Stimulated activated CD8-positive, alpha-beta memory T cell treated with anti-CD3 and anti-CD28 coated beads, Interleukin-15, amount 100 ng/mL, for 24 hours (primary cell): ENCODE measurements at places on chromosomes 2 and 18.

DNA sequence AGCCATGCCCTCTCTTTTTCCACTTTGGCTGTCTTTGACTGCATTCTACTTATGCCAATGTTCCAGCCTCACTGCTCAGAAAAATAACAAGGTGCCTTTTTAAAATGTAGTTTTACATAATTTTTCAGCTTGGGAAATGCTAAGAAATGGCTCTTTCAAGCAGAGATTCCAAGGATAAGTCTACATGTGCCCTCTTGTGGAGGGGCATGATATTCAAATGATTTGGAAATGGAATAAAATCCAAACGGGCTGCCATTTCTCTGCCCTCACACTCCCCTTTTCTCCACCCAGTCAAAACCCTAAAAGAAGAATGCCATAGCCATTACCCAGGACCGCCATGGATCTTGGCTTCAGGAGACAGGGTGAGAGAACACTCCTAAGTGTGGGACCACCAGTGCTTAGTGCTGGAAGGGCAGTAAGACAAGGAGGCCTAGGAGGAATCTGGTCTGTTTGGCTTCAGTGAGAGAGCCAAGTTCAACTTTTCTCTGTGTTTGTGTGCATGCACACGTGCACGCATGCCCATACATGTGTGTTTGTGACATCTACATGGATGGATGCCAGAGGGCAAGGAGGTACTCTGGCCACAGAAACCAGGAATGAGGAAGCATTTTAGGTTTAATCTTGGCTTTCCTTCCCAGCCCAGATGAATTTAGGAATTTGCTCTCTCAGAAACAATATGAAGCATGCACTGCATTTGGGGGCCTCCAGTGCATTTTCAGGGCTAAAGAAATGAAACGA, 174.0 kb upstream of the SLC14A2 start:
- no peak for DNase-seq

DNA sequence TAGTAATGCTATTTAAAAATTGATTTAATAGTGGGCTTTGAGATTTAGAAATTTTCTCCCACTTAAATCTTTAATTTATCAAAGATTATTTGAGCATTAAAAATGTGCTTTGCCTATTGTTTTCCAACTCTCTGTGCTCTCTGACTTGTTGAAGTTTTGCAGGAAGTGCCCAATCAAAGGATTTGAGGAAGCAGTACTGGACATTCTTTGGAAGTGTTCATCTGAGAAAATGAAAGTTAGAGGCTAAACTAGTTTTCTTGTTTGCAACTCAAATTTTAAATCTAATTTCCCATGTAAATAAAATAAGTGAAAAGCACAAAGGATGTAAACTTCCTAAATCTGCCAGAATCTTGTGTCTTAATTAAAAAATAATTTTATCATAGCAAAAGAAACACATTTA, 89.1 kb downstream of the CAMKMT start:
- no peak for DNase-seq

DNA sequence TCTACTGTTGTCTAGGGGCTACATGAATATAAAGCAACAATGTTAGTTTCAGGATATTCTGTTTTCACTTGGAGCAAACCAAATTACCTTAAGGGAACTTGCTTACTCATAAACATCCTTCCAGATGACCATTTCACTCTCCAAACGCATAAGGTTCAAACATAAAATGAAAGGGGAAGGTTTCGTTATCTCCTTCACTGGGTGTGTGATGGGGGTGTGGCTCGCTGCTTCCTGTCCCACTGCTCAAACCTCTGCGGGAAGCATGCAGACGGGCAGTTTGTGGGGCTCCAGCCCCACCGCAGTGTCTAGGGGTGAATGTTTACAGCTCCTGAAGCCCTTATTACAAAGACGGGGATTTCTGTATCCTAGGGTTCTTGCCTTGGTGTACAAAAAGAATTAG, 1310.9 kb upstream of the TMEFF2 start:
- no peak for DNase-seq

DNA sequence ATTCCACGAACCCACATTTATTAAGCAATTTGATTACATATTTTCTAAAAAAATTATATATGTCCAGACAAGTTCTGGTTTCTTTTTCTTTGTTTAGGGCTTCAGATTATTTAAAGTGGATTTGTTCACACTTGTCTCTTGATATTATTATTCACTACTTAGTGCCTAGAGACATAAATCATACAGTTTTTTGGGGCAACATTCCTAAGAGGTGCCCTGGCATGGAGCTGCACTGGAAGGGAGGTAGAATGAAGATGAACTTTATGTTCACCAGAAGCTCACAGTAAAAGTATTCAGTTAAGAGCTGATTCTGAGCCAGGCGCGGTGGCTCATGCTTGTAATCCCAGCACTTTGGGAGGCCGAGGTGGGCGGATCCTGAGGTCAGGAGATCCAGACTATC, 762.7 kb upstream of the TMEFF2 start:
- DNase-seq = no peak

GRCh38 chr2:85913884-85914881, 25.4 kb upstream of the ST3GAL5 start:
- no peak for DNase-seq

DNA sequence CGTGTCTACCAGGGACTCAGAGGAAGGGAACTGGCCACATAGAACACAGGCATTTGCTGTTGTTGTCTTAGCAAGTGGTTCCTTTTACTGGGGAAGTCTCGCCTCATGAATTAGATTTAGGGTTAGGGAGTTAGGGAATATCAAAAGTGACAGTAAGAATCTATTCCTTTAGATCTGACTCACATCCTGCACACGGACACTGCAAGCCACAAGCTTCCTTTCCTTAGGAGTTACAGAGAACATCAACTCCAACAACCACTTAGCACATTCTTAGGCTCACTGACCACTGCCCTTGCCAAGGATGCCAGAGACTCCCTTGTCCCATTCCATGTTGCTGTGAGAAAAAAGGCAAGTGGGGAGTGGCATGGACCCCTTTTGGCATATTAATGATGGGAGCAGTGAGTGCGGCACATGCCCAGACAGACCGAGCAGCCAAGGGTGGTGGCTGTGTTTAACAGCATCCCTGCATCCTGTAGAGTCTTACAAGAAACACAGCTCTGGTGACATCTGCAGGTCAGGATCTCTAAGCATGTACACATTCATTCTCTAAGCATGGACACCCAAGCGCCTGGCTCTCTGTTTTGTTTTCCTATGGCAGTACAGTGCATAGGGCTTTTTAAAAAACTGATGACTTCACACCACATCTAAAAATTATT, 745.6 kb upstream of the RAB6C start:
- DNase-seq = no peak

DNA sequence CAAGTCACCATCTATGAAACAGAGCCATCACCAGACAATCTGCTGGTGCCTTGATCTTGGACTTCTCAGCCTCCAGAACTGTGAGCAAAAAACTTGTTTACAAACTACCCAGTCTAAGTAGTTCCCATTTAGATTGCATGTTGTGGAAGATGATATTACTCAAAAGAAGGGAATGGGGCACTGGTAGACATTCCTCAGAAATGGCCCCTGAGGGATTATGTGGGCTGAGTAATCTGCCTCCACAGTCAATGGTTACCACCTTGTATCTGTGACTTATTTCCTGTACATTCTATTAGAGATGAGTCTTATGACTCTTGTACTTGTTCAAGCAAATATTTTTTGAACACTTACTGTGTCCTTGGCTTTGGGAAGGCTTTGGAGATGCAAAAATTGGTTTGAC, 160.4 kb downstream of the NUP35 start:
- no peak for DNase-seq

DNA sequence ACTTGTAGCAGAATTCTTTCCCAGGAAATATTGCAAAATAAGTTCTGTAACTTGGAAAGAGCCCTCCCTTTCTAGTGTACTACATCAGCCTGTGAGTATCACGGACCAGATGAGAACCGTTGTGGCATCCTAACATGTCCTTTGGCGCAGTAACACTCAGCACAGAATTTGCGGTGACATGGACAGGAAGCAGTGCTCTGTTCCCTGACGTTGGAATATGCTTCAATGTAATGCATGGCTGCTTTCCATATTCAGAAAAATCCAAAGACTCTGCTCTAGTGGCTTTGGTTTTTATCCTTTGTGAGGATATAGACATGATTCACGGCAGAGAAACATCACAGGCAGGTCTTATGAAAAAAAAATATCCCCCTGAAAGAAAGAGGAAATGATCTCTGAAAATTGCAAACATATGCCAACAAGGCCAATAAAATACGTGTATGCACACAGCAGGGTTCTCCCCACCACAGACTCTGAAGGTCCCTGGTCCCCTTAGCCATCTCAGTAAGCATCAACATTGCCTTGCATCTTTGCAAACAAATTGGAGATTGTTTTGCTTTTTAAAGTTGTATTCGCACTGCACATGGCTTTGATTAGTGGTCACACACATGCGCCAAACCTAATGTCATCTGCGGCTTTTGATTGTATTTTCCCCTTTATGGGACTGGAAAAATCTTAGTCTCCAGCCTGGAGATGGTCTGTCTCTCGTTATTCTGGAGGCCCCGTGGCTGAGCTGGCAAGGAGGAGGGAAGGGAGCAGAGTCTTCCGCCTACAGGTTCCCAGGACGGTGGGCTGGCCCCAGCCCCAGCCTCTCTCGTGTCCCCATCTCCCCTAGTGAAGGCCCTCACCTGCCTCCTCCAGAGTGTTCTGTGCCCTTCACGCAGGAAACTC, 122.9 kb downstream of the COPS8 start:
- no peak for DNase-seq

DNA sequence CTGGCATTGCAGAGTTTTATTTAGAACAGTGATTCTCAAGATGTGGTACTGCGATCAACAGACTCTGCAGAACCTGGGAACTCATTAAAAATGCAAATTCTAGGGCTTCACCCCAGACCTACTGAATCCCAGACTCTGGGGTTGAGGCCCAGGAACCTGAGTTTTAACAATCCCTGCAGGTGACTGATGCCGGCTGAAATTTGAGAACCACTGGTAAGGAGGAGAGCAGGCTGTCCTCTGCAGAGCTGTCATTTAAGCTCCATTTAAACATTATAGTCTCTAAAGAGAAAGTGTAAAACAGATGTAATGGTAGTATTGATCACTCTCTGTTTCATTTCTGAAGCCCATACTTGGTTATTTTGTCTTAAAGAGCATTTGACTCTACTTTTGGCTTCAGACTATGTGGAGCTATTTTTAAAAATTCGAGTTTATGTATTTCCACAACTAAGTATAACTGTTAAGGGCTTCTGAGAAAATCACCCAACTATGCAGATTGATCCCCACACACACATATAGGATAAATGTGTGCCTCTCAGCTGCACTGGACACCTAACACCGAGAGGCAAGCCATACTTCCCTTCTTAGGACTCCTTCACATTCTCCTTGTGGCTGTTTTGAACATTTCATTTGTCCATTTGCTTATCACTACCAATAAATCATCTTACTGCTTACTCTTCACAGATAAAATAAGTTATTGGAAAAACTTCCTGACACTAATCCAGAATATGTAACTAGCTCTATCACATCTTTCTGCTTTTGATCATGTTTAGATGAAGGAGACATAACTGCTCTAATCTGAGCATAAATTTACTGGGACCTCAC, 487.5 kb downstream of the DLGAP1 start:
- DNase-seq = no peak

DNA sequence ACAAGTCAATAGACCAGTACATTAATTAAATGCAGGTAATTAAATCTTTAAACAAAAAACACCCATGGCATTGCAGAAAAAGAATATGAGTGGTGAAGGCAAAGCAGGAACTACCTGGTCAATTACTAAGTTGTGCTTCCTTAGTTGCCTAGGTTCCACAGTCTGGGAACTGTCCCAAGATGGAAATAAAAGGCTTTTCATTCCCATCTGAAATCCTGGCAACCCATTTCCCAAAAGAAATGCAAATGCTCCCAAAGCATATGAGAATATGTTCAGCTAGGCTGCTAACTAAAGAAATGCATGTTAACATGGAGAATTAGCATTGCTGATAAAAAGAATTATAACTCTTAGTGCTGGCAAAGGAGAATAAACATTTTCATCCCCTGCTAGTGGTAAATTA, 177.8 kb downstream of the TMEM163 start:
- no peak for DNase-seq

DNA sequence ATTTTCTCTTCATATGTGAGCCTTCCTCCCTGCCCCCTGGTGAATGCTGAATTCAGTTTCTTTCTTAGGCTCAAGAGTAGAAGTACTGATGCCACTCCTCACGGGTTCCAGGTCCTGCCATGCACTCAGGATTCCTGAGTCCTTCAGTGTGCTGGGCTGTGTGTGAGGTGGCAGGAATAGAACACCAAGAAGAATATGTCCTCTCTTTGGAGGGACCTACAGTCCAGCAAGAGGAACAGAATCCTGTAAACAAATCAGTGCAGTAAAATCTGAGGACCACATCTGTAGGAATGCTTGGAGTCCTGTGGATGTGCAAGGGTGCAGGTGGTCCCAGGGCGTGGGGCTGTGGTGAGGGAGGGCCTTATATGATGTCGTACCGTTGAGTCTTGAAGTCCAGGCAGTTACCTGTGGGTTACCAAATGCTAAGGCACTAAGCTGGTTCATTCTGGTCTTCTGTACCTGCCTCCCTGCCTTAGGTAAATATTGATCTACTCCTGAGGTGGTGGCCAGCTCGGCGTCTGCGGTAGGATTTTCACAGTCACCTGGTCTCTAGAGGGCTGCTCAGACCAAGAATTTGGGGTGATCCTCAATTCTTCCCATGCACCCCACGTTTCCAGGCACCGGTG, 5.5 kb downstream of the ASAP2 start:
- DNase-seq = no peak

- no peak for DNase-seq
Observed at GRCh38 chr2:50143822-50144575, 887.9 kb downstream of the NRXN1 start.

DNA sequence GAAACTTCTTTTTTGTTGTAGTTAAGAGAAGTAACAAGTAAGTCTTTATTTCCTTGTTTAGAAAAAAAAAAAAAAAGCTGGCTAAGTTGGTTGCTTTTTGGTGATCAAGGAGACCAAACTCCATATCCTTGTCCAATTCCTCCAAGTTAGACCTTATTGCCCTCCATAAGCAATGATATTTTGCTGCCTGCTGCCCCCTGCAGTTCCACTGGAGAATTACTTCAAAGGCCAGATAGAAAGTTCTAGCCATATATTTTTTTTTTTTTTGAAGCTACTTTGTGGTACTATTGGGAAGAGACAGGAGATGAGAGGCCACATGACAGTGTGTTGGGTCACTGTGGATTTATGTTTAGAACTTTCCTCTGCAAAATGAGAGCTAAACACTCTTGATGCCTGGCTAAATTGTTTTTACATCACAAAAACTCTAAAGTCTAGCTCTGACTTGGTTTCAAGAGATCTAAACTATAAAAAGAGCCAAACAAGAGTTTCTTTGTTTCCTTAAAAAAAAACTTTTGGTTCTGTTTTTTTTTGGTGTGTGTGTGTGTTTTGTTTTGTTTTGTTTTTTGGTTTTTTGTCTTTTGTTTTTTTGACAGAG, 80.7 kb upstream of the RASGRP3 start:
- peak; percentile 2 for DNase-seq
